M059J (cell line): ENCODE measurements at places on chromosomes 4 and X. TPM values are rescaled to one million over a fixed set of nuclear protein-coding genes. Genes with fewer than 3 reads are reported as not detected.
A peak's percentile ranks its signal among the peaks of the same experiment; 100 is the strongest.

Gene USP17L13
- total RNA-seq = not detected in 2 replicates

DNA sequence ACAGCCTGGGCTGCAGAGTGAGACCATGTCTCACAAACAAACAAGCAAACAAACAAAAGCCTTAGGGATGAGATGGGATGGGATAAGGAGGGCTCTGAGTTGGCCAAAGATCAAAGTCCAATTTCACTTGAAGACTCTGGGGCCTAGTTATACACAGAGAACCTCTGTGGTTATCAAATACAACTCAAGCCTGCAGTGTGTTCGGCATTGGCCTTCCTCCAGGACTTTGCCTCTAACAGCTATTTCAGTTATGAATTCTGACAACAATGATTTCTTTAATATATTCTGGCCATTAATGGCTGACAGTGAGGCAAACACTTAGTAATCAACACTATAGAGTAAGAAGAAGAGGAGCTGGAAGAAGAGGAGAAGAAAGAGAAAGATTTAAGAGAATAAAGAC, 171.1 kb downstream of the PDGFRA start:
- no peak for DNase-seq

- DNase-seq = no peak
Measured at GRCh38 chr4:86398187-86398586, 38.3 kb upstream of the MAPK10 start.

GRCh38 chr4:181138116-181138515, 1105.1 kb upstream of the TENM3 start:
- peak; percentile 15 for DNase-seq

DNA sequence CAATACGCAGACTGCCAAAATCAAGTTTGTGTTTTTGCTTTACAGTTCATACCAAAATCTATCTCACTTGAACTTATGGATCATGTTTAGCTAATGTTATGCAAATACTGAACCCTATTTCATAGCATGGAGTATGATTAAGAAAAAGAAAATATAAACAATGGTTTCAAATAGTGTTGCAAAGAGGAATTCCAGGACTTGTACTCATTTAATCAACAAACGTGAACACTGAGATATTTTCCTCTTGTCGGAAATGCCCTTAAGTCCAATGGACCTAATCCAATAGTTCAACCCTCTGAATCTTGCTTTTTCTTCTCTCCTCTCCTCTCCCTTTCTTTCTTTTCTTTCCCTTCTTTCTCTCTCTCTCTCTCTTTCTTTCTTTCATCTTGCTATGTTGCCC, 30.8 kb downstream of the RASL11B start:
- no peak for DNase-seq

Gene MAGEB16
- not detected in 2 replicates for total RNA-seq

DNA sequence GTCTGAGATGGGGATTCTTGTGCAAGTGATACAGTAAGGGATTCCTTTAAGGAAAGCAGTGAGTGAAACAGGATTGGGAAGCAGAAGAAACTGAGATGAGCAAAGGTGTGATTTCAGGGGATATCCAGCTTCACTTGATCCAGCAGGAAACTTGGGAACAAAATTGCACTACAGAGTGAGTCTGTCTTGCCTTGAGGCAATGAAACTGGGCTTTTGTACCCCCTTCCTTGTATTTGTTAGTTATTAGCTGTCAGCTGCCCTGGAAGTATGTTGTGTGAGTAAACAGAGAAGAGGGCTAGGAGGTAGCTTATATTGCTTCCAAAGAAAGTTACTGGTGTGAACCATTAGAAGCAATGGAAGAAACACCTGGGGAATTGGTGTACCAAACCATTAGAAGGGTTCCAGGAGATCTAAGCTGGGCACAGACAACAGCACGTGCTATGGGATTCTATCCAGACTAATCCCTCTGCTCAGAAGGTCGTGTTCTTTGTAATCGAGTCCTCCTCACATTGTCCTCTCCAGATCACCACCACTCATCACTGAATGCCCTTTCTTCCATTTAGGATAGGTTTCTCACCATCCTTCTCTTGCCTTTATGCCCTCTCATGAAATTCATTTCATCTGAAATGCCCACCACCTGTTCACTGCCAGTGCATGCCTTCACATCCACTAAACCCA, 76.0 kb downstream of the PDLIM5 start:
- DNase-seq = no peak

Gene PHOX2B
- not detected in 2 replicates for total RNA-seq

DNA sequence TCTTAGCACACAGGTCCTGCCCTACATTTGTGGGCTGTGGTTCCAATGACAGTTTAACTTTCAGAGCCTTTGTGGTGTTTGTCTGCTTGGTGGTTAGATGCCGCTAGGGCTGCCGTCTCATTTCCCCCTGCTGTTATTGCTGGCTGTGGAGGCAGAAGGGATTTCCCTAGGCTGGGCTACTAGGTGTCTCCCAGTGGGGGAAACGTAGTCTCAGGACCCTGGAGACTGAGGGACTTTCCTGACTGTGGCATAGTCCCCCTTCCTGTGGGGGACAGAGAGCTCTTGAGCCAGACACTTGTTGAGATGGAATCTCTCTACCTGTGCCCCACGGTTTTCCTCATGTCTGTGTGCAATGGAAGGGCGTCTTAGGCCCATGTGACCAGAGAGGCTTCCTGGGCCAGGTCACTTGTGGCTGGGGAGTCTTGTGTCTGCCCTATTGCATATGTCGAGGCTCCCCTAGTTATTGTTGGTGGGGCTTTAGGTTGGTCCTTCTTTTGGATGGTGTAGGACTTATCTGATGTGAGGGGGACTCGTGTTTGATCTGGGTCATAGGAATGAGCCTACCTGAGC, 68.2 kb downstream of the ARHGAP10 start:
- DNase-seq = peak; percentile 26

Gene NDUFC1
- total RNA-seq = 92.3 and 119 TPM in 2 replicates

DNA sequence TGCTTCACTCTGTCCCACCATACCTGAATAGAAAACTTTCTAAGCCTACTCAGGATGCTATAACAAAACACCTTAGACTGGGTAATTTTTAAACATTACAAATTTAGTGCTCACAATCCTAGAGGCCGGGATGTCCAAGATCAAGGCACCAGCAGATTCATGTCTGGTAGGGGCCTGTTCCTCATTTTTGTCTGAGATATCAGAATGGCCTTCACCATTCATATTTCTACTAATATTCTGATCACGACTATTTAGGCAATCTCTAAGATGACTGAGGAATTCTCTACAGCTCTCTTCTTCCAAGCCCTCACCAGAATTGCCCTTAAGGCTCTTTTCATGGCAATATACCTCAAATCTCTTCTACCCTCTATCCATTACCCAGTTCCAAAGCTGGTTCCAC, 77.4 kb upstream of the NRK start:
- no peak for DNase-seq

GRCh38 chr4:178696515-178696914, 1254.3 kb upstream of the AGA start:
- DNase-seq = no peak

Gene GAGE12H
- total RNA-seq = not detected in 2 replicates

DNA sequence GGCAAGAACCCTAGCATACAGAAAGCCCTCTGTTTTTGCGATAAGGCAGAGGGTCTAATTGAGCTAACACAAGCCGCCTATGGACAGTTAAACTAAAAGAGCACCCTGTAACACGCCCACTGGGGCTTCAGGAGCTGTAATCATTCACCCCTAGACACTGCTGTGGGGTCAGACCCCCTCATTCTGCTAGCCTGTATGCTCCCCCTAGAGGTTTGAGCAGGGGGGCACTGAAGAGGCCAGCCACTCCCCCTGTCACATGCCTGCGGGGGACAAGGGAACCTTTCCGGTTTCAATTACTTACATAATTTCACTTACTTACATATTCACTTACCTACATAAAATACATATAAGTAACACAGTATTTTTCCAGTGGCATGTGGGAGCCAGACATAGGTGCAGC, 469.5 kb upstream of the FAM241A start:
- no peak for DNase-seq

DNA sequence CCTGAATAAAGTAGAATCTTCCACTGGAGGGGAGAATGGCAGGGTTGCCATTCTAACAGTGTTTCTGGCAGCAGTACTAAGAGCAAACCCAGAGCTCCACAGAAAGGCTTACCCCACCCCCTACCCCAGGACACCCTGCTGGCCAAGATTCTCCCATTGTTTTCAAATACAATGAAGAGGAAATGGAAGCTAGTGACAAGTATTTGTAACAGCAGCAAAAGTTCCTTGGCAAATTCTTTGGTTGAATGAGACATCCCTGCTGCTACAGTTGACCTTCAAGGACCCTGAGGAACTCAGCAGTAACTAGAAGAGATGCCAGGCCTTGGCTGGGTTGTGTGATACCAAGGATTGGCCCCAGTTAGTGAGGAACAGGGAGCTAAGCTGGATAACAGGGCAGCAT, 124.2 kb upstream of the DGKK start:
- no peak for DNase-seq

DNA sequence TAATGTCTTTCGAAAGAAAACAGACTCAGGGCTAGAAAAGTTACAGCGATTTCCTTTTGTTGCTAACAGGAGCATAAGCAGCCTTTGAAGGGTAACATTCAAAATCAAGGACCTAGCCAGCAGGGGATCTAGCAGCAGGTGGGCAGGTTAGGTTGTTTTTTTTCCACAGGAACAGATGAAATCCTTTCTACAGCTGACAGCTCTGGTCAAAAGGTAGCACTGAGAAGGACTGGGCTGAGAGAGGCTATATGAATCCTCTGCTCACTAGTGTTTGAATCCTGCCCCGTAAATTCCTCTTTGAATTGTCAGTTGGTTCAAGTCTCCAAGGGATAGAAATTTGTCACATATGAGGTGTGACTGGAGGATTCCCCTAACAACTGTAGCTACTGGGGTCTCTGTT, 188.2 kb downstream of the SH2D1A start:
- DNase-seq = no peak

- no peak for DNase-seq
Measured at GRCh38 chr4:127045861-127046260, 586.9 kb upstream of the INTU start.

GRCh38 chr4:86152454-86152853, 207.4 kb downstream of the MAPK10 start:
- no peak for DNase-seq

DNA sequence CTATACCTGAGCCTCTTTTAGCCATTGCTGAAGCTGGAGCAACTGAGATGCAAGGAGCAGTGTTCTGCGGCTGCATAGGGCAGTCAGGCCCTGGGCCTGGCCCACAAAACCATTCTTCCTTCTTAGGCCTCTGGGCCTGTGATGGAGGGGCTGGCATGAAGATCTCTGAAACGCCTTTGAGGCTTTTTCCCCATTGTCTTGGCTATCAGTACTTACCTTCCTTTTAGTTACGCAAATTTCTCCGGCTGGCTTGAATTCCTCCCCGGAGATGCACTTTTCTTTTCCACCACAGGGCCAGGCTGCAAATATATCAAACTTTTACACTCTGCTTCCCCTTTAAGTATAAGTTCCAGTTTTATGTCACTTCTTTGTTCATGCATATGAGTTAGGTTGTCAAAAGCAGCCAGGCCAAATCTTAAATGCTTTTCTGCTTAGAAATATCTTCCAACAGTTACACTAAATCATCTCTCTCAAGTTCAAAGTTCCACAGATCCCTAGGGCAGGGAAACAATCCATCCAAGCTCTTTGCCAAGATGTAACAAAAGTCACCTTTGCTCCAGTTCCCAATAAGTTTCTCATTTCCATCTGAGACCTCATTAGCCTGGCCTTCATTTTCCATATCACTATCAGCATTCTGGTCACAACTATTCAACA, 194.4 kb upstream of the PCDH7 start:
- DNase-seq = no peak

Gene DCAF8L2
- 0.17 and 2.1 TPM in 2 replicates for total RNA-seq

DNA sequence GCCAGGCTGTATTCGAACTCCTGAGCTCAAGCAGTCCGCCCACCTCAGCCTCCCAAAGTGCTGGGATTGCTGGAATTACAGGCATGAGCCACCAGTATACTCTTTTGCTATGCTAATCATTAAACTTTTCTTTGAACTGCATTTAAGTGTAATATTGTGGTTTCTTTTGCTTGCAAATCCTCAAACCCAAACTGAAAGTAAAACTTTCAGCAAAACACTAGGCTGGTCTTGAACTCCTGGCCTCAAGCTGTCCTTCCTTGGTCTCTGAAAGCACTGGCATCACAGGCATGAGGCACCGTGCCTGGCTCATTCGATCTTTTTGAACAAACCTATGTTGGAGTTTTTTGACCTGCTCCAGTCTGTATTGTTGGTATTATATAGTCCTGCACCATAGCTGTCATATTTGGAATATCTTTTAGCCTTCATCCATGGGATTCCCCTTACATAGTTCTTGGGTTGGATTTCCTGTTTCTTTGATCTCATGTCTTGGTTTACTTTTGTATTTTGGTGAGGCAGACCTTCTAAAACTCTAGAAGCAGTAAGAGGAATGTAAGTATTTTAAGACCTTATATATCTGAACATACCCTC, 34.1 kb downstream of the MOB1B start:
- no peak for DNase-seq

GRCh38 chr4:177862541-177863176, 420.4 kb upstream of the AGA start:
- DNase-seq = no peak

DNA sequence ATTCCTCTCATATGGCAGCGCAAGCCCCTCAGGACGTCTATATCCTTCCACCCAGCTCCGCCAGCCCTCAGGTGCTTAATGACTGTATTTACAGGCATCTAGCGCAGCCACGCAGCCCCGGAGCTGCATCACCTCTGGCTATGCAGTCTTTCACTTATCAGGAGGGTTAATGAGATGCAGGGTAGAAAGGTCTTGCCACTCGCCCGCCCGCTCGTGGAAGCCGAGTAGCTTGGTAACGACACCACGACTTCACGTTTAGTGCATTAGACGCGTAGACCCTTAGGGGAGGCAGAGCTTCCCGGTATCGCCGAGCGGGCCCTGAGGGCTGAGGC, 1.5 kb upstream of the SLC16A2 start:
- peak; percentile 56 for DNase-seq

DNA sequence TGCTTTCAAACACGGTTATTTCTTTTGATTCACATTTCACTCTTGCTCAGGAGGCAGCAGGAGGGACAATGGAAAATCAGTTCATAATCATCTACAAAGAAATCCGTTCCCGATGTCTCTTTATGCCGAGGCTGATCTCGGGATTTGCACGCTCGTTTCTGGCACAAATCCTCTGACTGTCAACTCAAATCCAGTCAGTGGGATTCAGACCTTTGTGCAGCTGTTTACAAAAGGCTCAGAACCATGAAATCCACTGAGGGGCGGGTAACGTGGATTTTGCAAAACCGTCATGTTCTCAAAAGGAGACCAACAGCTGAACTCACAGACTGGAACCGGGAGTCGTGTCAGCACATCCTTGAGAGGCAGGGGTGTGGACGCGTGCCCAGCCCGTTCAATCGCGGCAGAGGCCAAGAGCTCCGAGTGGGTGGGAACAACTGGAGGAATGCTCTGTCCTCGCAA, 46.4 kb downstream of the ACOX3 start:
- DNase-seq = peak; percentile 26

DNA sequence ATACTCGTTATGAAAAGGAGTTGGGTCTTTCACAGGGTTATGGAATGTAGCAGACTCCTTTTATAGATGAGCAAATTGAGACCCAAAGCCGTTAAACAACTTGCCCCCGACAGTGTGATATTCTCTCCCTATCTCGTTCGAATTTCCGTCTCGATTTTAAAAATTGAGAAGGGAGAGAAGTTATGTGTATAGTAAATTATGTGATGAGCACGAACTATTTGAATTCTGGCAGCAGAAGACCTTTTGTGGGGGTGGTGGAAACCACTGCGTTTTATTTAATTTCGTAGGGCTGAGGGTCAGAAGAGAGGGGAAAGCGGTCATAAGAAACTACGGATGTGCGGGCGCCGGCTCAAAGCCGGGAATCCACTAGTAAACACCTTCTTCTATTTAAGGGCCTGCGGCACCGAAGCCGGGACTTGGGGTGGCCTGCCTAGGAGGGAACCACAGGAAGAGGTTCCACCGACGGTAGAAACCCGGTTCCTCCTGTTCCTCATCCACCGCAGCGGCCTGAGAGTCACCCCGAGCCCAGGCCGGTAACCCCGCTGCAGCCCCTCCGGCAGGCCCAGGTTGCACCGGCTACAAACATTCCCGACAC, 1.5 kb upstream of the DDX3X start:
- DNase-seq = peak; percentile 74

Gene WNK3
- total RNA-seq = 3.1 and 3.6 TPM in 2 replicates
